ENCODE measurements at places on chromosomes 12 and 14.
A peak's percentile ranks its signal among the peaks of the same experiment; 100 is the strongest.

GRCh38 chr12:88420457-88420856 lies 159.8 kb downstream of the KITLG start:
- no peak for DNase-seq

DNA sequence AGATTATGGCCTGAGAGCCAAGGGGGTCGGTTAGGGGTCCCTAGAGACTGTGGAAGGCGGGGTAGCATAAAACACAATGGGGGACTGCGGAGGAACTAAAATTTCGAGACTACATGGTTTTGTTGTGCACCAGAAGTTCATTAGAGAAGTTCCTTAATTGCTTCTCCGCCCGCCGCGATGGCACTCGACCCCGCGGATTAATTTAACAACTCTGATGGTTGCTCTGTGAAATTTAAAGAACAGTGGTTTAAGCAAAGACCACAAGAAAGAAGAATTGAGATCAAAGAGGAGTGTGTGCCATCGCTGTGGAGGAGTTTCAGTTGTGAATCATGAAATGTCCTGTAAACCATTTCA lies 1.4 kb upstream of the CCDC88C start:
- no peak for DNase-seq

DNA sequence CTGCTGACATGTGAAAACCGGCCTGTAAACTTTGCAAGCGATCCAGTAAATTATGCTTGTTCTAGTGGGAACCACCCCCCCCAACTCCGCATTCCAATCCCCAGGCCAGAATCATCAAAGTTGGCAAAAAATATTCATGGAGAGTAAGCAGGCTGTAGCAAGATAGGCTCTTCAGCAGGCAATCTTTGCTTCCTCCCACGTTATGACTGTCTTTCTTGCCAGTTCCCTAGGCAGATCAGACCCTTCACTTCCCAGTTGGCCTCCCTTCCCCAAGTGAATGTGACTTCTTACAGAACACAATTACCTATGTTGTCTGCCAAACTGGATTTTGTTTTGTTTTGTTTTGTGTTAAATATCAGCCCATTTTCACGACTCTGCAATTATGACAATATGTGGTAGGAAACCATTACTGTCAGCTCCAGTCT lies 1.2 kb upstream of the PTGER2 start:
- DNase-seq: no peak

- no peak for DNase-seq
Measured at GRCh38 chr12:66640691-66641460, 38.0 kb downstream of the GRIP1 start.

- no peak for DNase-seq
Measured at GRCh38 chr14:77272261-77272660, 1.3 kb upstream of the NGB start.

DNA sequence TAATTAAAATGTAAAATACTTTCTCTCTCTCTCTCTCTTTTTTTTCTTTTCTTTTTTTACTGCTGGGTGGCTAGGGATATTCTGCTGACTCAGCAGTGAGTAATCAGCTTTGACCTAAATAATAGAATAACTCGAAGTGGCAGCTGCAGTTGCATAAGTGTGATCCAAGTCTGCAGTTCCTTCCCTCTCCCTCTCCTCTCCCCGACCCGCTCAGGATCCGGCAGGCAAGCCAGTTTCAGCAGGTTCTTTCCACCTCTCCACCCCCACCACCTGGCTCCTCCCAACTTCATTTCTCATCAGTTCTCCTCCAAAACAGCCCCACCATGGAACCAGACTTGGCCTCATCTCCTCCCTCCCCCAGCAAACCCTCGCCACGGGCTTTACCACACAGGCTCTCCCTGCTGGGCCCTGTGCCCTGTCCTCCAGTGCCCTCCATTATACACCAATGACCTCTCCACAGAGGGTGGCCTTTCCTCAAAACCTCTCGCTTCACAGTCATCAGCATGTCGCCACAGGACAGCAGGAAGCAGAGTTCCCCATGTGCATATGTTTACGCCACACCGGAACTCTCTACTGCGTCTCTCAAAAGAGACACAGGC lies 22.4 kb downstream of the SLC7A8 start:
- peak; percentile 91 for DNase-seq

- no peak for DNase-seq
Measured at GRCh38 chr12:54572881-54573280, 15.6 kb downstream of the PPP1R1A start.

- DNase-seq: no peak
Measured at GRCh38 chr12:2169940-2170339, 117.2 kb downstream of the CACNA1C start.

GRCh38 chr12:57625261-57626032 lies 7.6 kb downstream of the B4GALNT1 start:
- no peak for DNase-seq

DNA sequence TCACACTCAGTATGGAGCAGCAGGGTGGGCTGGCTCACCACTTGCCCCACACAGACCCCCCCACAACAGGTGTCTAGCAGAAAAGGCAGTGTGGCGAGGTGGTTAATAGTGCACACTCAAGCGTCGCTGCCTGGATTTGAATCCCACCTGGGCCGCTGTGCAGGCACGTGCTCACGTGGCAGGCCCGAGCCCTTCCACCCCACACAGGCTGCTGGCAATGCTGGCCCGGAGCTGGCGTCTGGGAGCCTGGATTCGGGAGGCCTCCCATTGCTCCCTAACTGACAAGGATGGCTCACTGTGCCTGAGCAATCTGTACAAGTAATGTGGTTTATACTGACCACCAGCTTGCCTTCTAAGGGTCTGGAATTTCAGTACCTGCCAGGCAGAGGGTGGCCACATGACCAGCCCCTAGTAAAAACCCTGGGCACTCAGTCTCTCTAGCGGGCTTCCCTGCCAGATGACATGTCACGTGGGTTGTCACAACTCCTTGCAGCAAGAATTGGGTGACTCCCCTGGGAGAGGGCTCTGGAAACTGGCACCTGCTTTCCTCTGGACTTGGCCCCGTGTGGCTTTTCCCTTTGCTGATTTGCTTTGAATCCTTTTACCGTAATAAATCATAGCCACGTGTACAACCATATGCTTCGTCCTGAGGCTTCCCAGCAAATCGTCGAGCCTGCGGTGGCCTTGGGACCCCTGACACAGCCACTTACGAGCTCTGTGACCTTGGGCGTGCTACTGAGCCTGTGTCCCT lies 72.8 kb downstream of the SCARB1 start:
- no peak for DNase-seq

- DNase-seq: no peak
Measured at GRCh38 chr14:93018366-93018765, 95.4 kb downstream of the CHGA start.

DNA sequence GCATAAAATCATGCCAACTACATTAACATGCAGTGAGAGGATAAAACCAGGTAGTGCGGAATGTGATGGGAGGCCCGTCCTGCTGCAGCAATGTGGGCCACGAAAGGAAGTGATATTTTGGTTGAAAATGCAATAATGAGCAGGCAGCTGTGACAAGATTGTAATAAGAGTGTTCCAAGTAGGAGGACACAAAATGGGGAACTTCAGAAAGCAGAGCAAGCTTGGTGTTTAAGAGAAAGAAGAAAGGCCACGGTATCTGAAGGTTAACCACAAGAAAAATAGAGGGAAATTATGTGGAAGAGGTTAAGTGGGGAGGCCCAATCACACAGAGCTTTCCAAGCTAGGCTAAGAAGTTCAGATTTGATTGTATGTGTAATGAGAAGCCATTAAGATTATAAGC lies 34.3 kb downstream of the OVCH1 start:
- DNase-seq: no peak

DNA sequence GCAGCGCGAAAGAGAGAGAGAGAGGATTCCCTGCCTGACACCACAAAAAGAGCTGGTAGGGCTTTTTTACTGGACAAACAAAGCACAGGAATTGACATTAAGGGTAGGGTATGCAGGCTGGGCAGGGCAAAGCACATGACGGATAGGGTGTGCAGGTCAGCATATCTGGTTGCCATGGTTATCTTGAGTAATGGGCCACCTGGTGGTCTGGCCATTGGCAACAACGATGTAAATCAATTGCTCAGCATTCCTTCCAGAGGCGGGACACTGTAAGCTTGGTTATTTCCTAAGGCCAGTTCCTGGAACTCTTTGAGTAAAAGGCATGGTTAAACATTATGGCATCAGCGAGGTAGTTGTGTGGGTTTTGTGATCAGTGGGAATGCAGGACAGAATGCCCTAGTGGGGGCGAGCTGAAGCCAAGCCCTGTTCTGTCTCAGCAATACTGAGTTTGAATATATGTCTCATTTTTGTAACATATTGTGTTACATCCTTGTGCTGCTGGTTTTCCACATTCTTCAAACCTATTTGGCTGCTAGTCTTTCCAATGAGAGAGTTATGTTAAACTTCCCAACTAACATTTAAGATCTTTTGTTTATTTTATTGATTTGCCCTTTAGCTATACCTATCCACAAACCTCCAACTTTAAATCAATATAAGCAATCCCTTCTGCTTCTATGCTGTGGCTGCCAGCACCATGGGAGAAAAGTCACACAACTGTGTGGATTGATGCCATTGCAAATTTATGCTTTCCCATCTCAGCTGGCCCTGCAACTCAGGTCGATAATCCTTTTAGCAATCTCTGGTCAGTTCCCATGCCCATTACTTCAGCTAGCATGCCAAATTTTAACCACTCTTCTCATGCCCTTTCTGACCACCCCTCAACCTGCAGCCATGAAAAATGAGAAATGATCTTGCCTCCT lies 396.7 kb upstream of the PDE3A start:
- peak; percentile 33 for DNase-seq

GRCh38 chr12:31876568-31877424 lies 82.4 kb upstream of the RESF1 start:
- DNase-seq: no peak

DNA sequence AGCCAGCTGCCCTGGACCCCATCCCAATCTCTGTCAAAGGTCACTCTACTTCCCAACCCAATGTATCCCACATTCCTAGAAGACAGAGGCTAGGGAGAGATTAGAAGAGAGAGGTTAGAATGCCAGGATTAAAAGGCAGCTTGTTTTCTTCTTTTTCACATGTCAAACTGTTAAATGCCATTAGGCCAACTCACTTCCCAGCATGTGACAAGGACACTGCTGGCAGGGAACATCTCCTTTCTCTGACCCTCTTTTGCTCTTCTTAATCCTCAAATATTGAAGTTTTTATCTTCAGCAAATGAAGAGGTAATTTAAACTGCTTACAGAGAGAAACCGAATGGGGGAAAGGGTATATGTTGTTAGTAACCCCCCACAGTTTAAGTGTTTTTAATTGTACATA lies 89.1 kb downstream of the BBS10 start:
- DNase-seq: no peak

- DNase-seq: no peak
Measured at GRCh38 chr14:33711194-33711593, 239.7 kb downstream of the EGLN3 start.

GRCh38 chr14:53953828-53954550 lies 2.6 kb downstream of the BMP4 start:
- peak; percentile 82 for DNase-seq

- DNase-seq: peak; percentile 86
Measured at GRCh38 chr14:92254786-92255185, 68.2 kb upstream of the SLC24A4 start.

GRCh38 chr14:39107591-39107996 lies 4.6 kb upstream of the SEC23A start:
- DNase-seq: peak; percentile 50

GRCh38 chr14:79464468-79464867 lies 746.8 kb downstream of the DIO2 start:
- no peak for DNase-seq

- no peak for DNase-seq
Measured at GRCh38 chr14:70706177-70706576, 64.5 kb downstream of the TTC9 start.

- peak; percentile 88 for DNase-seq
Measured at GRCh38 chr12:127785986-127786590, 480.9 kb upstream of the TMEM132C start.

- peak; percentile 94 for DNase-seq
Measured at GRCh38 chr14:90697577-90698206, 118.5 kb downstream of the TTC7B start.

- DNase-seq: peak; percentile 45
Measured at GRCh38 chr12:65631621-65632111, 192.6 kb upstream of the HMGA2 start.

GRCh38 chr14:52360831-52361230 lies 46.7 kb downstream of the PTGER2 start:
- no peak for DNase-seq

- no peak for DNase-seq
Measured at GRCh38 chr12:115941362-115941761, 336.1 kb downstream of the MED13L start.

GRCh38 chr12:63753743-63754142 lies 26.0 kb upstream of the RXYLT1 start:
- DNase-seq: no peak

DNA sequence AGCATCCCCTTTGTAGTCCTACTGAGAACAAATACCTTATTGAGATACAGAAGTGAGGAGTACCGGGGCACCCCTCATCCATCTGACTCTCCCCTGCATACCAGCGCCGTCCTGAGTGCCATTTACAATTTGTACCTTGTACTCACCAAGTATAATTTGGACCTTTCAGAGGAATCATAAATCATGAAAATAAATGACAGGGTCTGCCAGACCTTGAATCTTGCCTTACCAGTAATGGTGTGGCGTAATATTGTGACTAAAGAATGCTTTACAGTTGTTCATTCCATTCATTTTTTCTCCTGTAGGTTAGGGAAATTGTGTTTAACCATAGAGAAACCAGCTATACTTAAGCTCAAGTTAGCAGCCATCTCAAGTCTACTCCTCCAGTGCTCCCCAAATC lies 243.7 kb upstream of the RGS6 start:
- DNase-seq: no peak

DNA sequence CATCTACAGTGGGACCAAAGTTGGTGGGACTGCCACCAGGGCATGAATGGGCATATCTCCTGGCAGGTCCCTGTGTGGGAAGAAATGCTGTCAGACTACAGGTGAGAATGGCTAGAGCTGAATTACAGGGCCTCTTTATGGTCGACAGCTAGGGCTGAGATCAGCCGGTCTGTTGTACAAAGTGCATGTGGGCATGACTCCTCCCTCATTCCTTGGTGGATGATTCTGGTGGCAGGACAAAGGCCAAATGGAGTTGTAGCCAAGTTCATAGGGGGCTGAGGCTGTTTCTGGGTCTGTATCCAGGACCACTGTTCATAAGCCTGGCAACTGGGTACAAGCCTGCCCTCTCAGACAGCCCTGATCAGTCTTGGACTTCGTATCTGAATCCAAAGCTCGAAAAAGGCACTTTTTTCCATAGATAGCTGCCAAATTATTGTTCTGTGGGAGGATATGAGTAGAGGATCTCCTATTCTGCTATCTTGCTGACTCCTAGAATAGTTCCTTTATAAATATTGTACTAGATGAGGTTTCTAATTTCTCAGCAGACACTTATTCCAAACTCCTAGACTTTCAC lies 460.8 kb downstream of the TMEM117 start:
- no peak for DNase-seq

- DNase-seq: no peak
Measured at GRCh38 chr12:130644566-130644965, 71.5 kb downstream of the RIMBP2 start.

DNA sequence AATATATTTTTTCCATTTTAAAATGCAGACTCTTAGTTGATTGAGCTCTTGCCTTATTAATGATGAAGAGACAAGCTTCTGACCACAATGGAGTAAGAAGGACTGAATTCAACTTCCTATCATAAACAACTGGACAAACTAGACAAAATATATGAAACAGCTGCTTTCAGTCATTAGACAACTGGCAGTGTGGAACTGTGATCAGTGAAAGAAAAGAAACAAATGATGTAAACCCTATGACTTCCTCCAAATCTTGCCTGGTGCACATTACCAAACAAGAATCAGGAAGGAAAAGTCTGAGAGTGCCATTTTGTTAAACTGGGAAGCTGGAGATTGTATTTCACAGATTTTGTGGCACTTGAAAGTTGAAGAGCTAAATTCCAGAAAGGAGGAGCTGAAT lies 154.7 kb upstream of the ATXN7L3B start:
- no peak for DNase-seq

All from eye (tissue), 1 donor.